ENCODE measurements at places on chromosomes 5 and 9.

GRCh38 chr5:52802272-52802973 is 14.7 kb downstream of the ITGA1 start:
- DNase-seq, result peak; percentile 44

DNA sequence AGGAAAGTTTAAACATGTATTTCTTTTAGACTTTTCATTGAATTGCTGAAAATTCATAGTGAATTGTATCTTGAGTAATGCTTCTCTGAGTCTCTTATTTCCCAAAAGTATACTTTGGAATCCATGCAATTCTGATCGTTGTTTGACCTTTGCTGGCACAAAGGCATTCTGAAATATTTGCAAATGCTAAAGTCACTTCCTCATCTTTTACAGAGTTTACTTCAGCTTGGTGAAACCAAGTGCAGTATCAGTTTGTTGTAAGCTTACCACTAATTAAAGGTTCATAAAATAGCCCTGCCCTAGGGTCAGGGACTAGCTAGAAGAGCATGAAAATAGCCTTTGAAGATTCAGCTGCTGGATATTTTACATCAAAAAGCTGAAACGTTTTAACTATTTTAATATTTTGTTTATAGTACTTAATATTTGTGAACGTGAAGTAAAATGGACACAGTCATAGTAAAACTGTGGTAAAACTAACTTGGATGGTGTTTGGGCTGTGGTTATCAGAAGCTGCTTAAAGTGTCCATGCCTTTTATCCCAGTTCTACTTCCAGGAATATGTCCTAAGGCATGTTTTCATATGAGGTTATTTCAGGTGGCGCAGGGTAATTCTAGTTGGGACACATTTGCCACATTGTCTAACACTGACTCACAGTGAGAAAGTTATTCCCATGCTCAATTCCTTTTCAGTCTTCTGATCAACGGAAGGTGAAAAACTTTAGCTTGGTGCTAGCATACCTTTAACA is 45.3 kb downstream of the SLC22A5 start:
- DNase-seq, result peak; percentile 78

DNA sequence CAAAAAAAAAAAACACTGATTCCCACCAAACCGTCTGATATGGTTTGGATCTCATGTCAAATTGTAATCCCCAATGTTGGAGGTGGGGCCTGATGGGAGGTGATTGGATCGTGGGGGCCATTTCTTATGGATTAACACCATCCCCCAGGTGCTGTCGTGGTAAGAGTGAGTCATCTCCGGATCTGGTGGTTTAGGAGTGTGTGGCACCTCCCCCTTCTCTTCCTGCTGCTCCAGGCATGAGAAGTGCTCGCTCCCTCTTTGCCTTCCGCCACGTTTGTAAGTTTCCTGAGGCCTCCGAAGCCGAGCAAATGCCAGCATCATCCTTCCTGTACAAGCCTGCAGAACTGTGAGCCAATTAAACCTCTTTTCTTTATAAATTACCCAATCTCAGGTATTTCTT is 45.2 kb downstream of the HSD17B3 start:
- peak; percentile 55 for DNase-seq

GRCh38 chr9:137435980-137436760 is 5.0 kb downstream of the ENTPD8 start:
- DNase-seq, result peak; percentile 93

DNA sequence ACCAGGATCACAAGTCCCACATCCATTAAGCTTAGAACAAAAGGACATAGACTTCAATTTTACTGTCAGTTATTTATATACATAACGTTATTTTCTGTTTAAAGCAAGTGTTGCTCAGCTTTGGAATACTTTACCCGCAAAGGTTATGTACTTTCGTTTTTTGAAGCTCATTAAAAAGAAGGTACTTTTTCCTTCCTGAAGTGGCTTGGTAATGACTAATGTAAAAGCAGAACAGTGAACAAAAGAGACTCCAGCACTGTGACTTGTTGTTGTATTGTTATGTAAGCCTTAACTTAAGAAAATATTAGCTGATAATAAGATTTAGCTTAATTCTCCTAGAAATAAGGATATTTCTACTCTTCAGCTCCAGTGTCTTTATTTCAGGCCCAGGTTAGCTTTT is 97.3 kb upstream of the SLCO6A1 start:
- DNase-seq, result no peak

GRCh38 chr9:94817291-94818177 is 91.0 kb downstream of the AOPEP start:
- DNase-seq, result no peak

- DNase-seq, result peak; percentile 29
Measured at GRCh38 chr5:41094871-41095270, 23.7 kb upstream of the MROH2B start.

DNA sequence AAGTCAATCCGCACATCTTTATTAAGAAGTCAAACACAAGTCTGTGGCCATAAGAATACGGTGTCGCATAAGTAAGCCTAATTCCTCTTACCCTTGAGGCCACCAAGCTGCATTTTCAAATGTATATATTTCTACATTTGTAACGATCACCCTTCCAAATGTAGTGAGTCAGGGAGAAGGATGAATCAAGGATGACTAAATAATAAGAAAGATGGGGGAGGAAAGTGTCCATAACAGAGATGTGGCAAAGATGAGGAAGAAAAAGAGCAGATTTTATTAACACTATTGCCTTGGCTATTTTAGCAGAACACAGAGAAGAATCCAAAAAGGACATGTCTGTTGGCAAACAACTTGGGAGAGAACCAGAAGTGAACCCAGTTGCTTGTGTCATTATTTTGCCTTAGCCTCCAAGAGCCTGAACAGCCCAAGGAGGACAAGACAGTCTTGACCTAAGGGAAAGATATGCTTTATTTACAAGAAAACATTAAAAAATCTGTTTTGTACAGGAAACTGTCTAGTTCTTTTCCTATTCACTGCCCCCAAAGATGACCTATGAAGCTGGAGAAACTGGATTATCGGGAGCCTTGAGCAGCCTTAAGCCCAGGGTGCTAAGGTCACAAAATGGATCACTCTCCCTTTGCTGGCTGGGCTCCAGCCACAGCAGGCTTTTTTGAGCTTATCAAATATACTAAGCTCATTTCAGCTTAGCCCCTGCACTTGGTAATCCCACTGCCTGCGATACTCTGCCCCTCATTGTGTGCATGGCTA is 101.5 kb downstream of the PLCXD3 start:
- DNase-seq, result peak; percentile 84

DNA sequence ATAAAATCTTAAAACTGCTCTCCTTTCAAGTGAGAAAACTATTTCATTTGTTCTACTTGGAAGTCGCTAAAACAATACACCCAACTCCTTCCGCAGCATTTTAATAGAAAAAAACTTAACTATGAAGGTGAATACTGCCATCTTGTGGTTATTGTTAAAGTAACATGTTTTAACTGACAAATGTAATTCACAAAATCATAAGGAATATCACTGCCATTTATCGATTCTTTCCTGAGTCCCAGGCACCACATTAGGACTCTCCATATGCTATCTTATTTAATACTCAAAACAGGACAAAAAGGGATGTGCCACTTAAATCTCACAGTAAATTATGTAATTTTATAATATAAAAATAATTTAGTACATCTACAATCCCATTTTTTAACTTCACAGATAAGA is 130.5 kb upstream of the ITGA1 start:
- peak; percentile 71 for DNase-seq

DNA sequence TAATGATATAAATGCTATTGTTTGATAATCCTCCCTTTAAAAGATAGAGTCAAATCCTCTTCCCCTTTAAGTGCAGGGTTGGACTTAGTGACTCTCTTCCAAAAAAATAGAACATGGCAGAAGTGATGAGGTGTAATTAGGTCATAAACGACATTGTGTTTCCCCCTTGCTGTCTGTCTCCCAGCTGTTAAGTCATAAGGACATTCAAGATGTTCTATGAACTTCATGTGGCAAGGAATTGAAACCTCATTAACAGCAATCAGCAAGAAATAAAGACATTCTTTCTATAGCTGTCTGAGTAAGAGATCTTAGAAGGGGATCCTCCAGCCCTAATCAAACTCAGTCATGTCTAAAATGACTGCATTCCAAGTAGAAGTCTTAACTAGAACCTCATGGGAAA is 3.3 kb upstream of the SLC25A46 start:
- no peak for DNase-seq
